Psoas muscle (tissue), 8 donors: ENCODE measurements at places on chromosomes 2 and 18. TPM values are rescaled to one million over a fixed set of nuclear protein-coding genes. Genes with fewer than 3 reads are reported as not detected.

The CCDC102B gene
- 3.5 TPM for polyA plus RNA-seq

The AMER3 gene
- polyA plus RNA-seq = not detected

The SP110 gene
- 4.2 TPM for polyA plus RNA-seq

The HDHD2 gene
- polyA plus RNA-seq = 19.9 TPM

The ANKRD30BL gene
- not detected for polyA plus RNA-seq

The RNPEPL1 gene
- 79.6 TPM for polyA plus RNA-seq
